ENCODE measurements at places on chromosomes 2 and 18.
A peak's percentile ranks its signal among the peaks of the same experiment; 100 is the strongest.

DNA sequence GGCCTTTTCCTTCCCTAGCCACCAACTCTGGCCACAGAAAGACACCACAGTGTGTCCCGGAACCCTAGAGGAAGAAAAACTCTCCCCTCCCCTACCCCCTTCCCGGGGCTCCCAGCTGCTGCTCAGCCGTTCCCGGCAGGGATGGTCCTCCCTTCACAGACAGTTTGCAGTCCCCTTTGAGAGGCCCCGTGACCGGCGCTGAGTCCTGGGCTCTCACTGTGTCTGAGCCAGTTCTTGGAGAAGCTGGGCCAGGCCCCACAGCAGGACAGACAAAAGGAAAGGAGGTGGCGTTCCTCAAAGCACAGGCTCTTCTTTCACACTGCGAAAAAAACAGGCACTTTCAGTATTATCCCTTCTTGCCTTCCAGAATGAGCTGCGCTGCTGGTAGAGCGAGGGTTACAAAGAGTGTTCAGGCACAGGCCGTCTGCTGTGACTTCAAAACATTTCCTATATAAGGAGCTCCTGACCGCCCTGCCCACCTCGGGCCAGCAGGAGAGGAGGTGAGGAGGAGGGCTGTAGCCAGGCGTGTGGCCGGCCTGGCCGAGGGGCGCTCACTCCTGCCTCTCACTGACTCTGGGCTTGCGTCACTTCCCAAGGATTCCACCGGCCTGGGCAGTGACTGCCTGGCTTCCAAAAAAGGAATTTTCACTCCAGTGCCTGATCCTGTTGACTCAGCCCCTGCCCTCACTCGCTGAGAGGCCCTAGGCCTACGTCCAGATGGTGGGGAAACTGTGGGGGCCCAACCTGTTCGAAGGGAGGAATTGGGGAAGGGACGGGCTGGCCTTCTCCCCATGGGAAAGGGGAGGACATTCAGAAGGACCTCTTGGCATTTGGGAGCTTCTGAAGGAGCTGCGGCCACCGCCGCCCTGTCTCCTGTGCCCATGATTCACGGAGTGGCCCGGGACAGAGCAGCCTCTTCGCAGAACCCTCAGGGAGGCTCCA, 24.9 kb downstream of the CIDEA start:
- DNase-seq: peak; percentile 93

GRCh38 chr18:74259347-74259746, 32.4 kb downstream of the CYB5A start:
- no peak for DNase-seq

GRCh38 chr2:132980304-132980703, 310.3 kb upstream of the LYPD1 start:
- DNase-seq: no peak

GRCh38 chr2:227595797-227596196, 2.9 kb upstream of the SCYGR2 start:
- no peak for DNase-seq

DNA sequence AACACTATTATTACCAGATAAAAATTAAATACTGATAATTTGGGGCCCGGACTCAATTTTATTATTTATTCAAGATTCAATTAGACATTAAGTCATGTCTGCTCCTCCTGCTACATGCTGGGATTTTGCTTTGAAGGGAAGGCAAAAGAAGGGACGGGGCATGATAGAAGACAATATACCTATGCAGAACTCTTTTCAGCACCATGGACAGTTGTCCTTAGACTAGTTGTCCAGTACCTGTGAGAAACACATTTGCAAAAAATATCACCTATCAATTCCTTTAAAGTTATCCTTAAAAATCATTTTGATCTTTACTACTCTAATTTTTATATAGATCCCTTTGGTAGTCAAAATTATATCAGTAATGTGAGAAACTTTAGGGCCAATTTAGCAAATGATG, 100.2 kb upstream of the SULT1C3 start:
- peak; percentile 41 for DNase-seq

- no peak for DNase-seq
Measured at GRCh38 chr18:23861326-23861725, 153.2 kb upstream of the TTC39C start.

DNA sequence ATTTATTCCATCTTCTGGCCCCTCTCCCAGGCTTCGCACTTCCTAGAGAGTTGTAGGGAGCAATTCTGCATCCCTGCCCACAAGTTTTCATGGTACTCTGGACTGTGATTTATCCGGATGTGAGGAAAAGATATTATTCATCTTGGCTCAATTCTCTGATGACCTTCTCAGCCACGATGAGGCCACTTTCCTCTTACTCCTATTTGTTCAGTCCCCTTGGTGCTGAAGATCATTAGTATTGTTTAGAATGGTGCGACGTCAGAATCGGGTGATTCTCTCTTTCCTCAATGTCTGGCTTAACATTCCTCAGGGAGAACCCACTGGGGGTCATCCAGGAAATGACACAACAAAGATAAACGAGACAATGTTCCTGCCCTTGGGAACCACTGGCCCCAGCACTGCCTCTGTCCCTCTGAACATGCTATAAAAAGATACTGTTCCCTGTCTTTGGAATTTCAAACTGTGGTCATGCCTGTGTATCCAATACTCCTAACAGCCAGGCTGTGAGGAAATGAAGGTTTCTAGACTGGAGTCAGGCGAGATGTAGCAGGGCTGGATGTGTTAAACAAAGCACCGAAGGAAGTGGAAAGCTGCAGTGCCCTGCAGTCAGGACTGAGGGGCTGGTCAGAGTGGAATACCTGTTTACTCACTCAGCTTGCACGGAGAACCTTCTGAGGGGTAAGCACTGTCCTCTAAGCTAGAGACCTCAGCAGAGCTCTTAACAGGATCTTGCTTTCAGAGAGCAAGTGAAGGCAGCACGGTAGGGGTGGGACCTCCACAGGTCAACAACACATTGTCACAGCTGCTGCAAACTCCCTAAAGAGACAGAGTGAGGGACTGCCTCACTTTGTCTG, 12.9 kb upstream of the GLI2 start:
- DNase-seq: no peak
